ENCODE measurements at places on chromosomes 13 and 19. TPM values are rescaled to one million over a fixed set of nuclear protein-coding genes. Genes with fewer than 3 reads are reported as not detected.

DNA sequence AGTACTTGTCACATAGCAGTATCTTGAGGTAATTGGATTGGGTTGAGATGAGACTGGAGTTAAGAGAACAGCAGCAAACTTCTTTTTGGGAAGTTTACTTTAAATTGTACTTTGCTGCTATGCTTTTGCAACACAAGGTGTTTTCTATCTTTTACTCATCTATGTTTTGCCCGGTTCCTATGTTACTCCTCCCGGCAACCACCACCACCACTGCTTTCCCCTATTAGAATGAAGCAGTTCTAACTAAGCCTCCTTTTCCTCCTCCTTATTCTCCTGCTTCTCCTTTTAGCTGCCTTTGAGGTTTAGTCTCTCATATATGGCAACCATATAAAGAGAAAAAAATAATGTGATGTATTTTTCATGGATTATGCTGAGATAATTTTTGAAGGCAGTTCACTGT is 233.5 kb downstream of the ITGBL1 start:
- DNase-seq = no peak

GRCh38 chr19:40619333-40620160 is 18.4 kb downstream of the LTBP4 start:
- no peak for DNase-seq

DNA sequence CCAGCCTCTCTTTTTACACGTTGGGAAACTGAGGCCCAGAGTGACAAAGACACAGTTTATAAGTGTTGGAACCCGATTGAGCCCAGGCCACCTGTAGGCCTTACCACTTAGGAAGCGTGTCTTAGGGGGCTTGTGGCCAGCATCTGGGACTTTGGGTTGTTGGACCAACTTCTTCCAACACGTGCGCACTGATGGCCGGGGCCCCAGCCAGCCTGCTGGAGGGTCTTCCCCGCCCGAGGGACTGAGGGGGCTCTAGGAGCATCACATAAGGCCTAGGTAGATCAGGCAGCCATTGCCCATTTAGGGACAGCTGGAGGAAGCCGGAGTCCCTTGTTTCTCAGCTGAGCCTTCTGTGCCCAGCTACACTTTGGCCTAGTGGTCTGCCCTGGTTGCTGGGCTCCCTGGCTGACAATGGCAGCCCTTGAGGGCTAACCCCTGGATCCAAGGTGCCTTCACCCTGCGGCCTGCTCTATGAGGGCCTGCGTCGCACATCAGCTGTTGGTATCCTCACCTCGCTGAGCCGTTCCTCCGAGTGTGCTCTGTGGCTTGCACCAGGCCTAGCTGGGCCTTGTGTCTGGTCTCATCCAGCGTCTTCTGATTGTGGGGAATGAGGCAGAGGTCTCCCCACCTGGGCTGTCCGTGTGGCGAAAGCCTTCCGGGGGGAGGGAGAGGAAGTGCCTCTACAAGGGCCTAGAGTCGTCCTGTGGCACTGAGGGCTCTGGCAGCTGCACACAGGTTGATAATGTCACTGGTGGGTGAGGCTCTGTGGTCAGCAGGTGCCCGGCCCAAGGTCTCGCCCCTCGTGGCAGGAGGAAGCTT is 1.2 kb downstream of the RAB11B start:
- no peak for DNase-seq

DNA sequence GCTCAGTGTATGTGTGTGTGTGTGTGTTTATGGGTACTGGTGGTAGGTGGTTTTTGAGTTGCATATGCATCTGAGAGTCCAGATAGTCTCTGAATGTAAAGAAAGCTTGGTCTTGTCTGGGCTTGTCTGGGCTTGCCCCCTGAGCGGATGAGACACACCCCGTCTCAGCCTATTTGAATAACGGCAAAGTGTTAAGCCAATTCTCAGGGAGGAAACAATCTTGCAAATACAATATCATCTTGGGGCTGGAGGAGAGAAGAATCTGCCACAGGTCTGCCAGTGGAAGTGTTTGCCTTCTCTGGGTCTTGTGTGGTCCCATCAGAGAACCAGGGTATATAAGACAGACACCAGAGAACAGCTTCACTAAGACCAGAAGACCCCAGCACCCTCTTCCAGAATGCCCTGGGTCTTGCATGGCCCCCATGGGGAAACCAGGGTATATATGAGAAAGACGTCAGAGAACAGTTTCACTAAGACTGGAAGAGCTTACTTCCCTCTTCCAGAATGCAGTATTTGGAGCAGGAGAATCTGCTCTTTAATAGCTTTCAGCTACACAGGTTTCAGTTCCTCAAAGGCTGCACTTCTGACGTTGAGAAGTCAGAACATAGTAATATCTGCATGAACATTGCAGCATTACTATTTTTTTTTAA is 13.3 kb downstream of the CD70 start:
- DNase-seq = no peak

DNA sequence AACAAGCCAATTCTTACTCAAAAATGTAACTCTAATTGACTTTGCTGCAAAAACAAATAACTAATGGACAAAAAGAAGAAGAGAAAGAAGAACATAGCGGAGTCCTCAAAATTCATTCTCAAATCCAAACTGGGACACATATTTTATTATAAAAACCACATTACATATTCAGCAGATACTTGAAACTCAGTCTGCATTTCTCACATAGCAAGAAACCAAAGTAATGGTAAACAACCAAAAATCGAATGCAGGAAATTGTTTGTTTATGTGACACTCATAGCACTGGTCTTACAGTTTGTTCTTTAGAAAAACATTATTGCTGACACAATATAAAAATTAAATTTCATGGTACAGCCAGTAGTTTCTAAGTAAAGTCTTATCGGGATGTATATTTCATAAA is 789.8 kb downstream of the SLITRK6 start:
- no peak for DNase-seq

- no peak for DNase-seq
These were observed 30.5 kb downstream of the ZNF701 start for GRCh38 chr19:52600639-52601024.

GRCh38 chr13:41122838-41123237 is 9.8 kb downstream of the KBTBD6 start:
- DNase-seq = no peak

GRCh38 chr19:18102916-18103542 is 5.5 kb downstream of the MAST3 start:
- no peak for DNase-seq

- no peak for DNase-seq
These were observed 276.4 kb downstream of the LHFPL6 start for GRCh38 chr13:39326469-39327171.

DNA sequence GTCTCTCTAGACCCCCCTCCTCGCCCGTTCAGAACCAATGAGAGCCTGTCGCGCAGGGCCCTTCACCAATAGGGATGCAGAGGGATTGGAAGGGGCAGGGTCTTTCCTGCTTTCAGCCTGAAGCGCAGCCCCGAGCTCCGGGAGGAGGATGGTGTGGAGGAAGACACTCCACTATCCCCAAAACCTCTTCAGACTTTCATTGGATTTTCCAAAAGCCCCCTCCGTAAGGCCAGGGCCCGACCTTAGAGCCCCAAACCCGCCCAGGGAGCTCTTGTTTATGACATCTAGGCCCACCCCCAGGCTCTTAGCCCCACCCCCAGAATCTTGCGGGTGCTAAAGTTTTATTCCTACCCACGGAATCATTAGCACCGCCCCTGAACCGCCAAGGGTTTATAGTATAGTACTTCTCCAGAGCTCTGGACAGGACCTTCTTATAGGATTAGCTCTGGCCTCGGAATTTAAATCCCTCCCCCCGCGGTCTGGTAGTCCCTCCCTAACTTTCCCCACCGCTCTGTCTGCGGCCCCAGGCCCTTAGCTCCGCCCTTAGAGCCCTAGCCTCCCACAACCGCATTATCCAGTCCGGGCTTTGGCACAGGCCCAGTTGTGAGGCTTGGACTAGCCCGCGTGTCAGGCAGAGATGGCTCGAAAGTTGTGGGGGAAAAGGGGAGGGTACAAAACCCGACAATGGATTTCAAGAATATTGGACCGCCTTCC is 6.6 kb upstream of the EML2 start:
- no peak for DNase-seq

- peak; percentile 83 for DNase-seq
These were observed 216.2 kb downstream of the TUBA3C start for GRCh38 chr13:18965347-18965855.

DNA sequence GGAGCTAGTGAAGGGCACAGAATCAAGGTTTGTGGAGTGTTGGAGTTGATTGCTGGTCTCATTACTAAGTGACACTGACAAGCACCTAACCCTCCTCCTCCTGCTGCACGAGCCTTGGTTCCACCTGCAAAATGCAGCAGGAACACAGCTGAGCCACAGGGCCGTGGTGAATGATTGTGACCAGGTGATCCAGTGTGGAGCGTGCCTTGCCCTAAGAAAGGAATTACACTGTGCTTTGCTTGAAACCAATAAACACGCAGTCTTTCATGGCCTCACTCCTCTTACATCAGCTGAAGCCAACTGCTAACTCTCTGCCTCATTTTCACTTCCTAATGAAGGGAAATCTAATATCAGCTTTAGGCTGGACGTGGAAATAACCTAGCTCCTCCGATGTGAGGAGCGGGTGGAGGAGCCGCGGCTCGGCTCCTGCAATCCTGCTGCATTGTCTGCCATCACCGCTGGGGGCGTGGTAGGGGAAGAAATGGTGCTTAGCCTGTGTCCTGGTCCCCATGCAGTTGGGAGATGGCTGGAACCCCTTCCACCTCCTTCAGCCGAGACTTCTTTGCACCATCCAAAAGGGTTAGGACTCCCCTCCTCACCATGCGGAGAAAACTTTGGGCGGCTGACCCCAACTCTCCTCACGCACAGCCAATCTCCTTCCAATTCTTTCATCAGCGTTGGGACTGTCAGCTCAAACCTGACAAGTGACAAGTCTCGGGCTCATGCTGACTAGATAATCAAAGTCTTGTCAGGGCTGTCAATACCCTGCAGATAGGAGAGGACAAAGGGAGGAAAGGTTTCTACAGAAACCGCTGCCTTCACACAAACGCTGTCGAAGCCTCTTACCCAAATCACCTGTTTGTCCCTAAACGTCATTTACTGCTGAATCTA is 427.9 kb downstream of the ZNF536 start:
- DNase-seq = no peak

- no peak for DNase-seq
These were observed 108.2 kb upstream of the RNF113B start for GRCh38 chr13:98285317-98285716.

DNA sequence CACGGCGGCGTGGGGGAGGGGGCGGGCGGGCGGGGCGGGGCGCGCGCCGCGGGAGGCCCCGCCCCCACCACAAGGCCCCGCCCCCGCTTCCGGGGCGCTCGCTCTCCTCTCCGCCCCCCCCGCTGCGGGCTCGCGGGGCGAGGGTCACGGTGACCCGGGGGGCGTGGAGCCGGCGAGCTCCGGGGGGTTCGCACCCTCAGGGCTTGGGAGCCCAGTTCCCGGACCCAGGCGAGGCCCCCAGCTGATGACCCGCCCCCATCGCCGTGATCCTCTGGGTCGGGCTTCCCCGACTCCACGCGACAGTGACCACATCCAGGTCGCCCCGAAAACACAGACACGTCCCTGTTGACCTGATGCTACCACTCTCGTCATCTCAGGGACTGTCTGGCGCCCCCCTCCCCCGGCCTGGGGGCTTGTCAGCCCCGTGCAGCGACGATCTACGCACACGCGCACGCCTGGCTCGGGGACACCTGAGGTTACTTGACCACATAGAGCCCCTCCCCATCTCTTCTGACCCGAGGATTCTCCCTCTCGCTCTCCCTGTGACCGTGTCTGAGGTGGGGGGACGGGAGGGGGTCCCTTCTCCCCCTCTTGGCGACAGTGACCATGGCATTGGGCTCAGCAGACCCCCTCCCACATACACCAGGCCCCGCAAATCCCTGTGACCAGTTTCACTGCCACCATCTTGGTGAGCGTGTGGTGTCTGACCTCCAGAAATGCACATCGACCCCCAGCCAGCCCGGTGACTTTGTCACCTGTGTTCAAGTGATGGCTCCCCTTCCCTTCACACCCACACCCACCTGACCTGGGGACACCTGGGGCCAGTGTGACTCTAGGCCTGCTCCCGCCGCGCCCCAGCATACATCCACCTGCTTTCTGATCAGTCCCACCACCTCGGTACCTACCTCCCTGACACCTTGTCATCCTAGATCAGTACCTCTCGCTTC is 670 bp downstream of the MAP2K7 start:
- DNase-seq = no peak

GRCh38 chr19:39512988-39513387 is 2.0 kb upstream of the SELENOV start:
- no peak for DNase-seq

- DNase-seq = no peak
These were observed 9.3 kb upstream of the SCN1B start for GRCh38 chr19:35021016-35021415.

- no peak for DNase-seq
These were observed 38.1 kb upstream of the MED4 start for GRCh38 chr13:48132961-48133360.

DNA sequence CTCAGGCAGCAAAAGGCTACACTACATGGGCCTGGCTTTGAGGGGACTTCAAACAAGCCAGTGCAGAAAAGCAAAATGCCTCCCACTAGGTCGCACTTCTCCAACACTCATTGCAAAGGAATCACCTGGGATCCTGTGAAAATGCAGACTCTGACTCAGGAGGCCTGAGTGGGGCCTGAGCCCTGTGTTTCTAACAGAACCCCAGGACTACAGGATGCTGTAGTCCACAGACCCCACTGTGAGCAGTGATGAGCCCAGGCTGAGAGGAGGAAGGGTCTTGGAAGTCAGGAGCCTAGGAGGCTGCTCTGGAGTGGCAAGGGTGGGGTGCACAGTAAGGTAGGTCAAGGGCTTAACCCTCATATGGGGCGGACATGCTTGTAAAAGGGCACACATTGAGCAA is 46.7 kb upstream of the SERP2 start:
- peak; percentile 72 for DNase-seq

- no peak for DNase-seq
These were observed 4.6 kb downstream of the USHBP1 start for GRCh38 chr19:17259934-17260333.

DNA sequence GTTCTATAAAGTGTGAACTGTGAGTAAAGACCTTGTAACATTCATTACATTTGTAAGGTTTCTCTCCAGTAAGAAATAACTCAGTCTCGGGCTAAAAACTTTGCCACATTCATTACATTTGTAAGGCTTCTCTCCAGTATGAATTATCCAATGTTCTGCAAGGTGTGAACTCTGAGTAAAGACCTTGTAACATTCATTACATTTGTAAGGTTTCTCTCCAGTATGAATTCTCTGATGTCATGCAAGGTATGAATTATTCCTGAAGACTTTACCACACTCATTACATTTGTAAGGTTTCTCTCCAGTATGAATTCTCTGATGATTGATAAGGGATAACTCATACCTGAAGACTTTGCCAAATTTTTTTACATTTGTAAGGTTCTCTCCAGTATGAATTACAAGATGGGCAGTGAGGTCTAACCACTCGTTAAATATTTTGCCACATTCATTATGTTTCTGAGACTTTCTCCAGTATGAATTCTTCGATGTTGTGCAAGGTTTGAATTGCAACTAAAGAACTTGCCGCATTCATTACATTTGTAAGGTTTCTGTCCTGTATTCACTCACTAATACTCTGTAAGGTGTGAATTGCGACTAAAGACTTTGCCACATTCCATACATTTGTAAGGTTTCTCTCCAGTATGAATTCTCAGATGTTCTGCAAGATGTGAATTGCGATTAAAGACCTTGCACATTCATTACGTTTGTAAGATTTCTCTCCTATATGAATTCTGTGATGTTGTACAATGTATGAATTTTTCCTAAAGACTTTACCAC is 21.2 kb downstream of the ZNF578 start:
- no peak for DNase-seq

GRCh38 chr13:33794576-33794975 is 23.4 kb upstream of the RFC3 start:
- DNase-seq = no peak

FPR1 gene
- total RNA-seq = 11.2 TPM

REX1BD gene
- 68.6 TPM for total RNA-seq

FUT6 gene
- total RNA-seq = not detected

ZNF573 gene
- 8.7 TPM for total RNA-seq

SERTAD3 gene
- 36.7 TPM for total RNA-seq

ZNF549 gene
- total RNA-seq = 3.7 TPM

IL17D gene
- total RNA-seq = 9.9 TPM

SOX1 gene
- not detected for total RNA-seq
